ENCODE measurements at places on chromosomes 3 and 15.

GRCh38 chr3:188948281-188948996 is 223.3 kb upstream of the TPRG1 start:
- DNase-seq, result peak; percentile 12

- DNase-seq, result no peak
Observed at GRCh38 chr15:43920254-43920600, 93.4 kb downstream of the WDR76 start.

GRCh38 chr15:65551183-65551582 is 20.9 kb downstream of the HACD3 start:
- DNase-seq, result no peak

- DNase-seq, result peak; percentile 57
Observed at GRCh38 chr15:76206325-76206976, 104.8 kb downstream of the ETFA start.

DNA sequence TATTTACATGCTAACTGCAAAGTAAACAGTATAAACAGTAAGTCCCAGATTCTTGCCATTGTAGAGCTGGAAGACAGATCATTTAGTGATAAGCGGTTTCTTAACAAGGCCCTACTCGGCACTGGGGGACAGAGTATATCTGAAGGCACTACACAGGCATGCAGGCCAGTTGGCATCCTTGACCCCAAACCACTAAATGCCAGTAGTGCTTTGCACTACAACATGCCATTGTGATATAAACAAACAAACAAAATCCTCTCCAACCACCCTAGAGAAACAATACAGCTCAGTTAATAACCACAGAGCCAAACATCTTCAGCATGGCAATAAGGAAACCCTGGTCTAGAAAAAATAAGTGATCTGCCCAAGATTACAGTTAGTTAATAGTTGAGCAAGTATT is 5.3 kb downstream of the AQR start:
- DNase-seq, result no peak

- no peak for DNase-seq
Observed at GRCh38 chr3:99698932-99699331, 60.5 kb downstream of the COL8A1 start.

DNA sequence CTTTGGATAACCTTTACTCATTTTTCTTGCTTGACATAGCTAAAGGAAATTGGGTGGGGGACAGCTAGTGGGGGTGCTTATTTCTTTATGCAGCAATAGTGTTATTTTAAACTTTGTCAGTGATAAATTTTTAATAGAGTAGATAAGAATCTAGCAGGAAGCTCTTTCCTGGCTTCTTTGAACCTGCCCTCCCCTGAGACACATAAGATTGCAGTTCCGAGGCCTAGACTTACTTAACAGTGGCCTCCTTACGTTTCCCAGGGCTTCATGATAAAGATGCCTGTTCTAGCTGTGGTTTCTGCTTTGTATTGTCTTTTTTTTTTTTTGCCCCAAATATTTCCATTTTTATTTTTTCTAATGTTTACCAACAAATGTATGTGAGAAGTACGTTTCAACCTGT is 170.1 kb downstream of the VPS8 start:
- no peak for DNase-seq

DNA sequence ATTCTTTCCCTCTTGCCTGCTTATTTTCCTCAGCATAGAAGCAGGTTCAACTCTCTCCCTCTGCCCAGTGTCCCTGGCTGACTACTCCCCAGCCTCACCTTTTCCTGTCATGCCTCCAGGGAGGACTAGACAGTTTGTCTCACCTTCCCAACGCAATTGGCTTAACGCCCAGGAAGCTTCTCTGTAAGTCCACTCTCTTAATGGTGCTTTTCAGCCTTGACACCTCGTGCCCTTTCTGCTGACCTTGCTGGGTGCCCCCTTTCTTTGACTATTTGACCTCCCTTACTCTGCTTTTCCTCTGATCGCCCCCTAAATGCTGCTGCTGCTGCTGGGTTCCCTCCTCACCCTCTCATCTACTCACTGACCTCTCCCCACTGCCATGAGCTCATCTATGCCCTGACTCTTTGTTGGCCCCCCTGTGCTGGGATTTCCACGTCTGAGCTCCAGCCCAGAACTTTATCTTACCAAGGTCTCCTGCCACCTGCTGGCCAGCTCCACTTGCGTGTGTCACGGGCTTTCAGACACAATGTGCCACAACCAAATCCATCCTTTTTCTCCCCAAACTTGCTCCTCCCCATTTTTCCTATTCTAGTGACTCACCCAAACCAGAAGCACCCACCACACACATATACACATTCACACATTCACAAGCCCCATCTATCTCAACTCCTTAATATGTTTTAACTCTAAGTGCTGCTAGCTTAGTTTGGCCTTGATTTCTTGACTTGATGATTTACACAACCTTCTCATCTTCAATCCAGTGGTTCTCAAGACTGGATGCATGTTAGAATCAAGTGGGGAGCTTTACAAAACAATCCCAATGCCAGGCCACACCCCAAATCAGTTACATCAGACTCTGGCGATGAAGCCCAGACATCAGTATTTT is 16.6 kb downstream of the EPB42 start:
- peak; percentile 60 for DNase-seq

- no peak for DNase-seq
Observed at GRCh38 chr3:148077965-148078364, 619.7 kb upstream of the AGTR1 start.

GRCh38 chr3:41598402-41599126 is 363.3 kb downstream of the ULK4 start:
- no peak for DNase-seq

DNA sequence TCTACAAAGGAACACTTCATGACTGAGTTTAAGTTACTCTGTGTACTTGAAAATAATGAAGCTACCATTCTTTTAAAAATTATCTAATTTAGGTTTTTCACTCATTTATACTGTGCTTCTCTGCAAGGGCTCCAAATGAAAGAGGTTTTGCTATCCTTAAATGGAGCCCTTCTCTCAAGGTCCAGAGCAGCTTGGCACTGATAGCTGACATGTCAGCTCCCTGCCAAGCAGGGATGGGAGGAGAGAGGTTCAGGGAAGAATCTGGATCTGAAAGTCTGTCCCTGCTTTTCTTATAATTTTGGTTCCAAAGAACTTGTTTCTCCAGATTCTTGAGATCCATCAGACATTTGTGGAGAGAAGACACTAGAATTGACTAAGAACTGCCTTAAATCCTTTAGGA is 39.1 kb downstream of the MRPS11 start:
- no peak for DNase-seq

- DNase-seq, result no peak
Observed at GRCh38 chr15:101805605-101806345, 2.5 kb downstream of the OR4F6 start.

- DNase-seq, result no peak
Observed at GRCh38 chr15:81492331-81492968, 118.4 kb upstream of the TMC3 start.

- DNase-seq, result peak; percentile 9
Observed at GRCh38 chr3:171340434-171340833, 119.8 kb downstream of the TNIK start.

DNA sequence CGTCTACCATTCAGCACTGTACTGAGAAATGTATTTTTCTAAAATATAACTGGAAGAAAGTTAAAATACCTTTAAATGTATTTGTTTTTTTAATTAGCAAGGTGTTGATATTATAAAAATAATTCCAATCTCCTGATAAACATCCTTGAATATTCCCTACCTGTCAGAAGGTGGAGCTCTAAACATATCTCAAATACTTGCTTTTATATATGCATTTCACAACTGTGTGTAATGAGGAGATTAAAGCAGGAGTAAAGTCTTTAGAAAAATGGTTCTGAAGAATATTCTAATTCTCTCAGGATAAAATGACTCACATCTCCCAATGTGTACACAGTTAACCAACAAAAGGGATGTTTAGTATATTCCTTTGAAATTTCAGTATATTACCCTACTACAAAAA is 422.7 kb downstream of the PLCL2 start:
- DNase-seq, result peak; percentile 9

DNA sequence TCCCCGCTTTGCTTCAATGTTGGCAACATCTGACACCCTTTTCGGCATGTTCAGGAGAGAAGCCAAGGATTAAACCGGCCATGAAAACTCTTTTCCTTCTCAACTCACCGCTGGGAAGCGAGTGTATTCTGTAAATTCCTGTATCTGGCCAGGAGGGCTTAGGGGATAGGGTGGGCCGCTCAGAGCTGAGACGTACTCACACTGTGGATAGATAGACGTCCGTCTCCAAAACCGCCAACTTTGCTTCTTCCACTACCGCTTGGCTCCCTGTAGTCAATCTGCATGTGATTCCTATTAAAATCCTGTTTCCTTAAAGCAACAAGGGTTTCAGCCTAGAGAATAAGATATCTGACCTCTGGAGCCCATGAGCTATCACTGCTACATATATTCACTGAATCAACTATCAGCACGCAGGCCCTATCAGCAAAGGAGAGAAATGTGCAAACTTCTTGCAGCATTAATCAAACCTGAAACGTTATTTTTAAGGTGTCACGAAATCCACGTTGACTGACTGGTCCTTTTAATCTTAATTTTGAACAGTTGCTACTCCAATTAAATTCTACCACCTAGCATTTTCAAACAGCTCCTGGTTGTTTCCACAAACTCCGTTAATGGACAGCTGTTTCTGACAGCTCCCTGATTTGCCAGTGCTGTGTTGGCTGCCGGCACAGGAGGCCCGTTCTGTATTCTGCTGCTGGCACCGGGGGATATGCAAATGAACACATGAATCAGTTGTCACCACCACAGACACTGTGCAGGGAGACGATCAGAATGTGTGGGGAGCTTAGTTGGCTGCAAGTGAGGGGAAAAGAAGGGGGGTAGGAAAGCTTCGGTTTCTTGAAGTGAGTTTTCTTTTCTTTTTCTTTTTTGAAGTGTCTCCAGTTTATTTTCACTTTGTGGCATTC is 438.9 kb upstream of the ARRDC4 start:
- no peak for DNase-seq

DNA sequence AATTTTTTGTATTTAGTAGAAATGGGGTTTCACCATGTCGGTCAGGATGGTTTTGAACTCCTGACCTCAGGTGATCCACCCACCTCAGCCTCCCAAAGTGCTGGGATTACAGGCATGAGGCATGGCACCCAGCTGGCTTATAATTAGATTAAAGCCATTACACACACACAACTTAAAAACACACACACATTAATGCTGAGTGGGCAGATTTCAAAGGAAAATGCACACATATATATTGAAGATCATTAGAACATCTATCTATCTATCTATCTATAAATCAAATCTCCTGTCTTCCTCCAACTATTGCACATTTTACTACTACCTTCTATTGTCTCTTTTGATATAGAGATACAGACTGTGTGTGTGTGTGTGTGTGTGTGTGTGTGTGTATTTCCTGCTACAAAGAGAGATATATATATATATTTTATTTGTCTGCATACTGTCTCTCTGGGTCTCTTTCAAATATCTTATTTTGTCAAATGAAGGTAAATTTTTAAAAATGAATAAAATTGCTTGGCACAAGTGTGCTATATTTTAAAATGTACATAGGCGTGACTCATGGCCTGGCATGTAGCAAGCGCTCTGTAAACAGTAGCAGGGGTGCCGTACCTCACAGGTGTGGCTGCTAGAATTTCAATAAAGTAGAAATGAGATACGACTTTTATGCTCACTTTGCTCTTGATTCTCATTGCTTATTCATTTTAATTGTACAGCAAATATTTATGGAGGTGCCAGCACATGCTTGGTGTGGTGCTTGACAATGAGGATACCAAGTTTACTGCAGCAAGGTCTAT is 655.8 kb downstream of the AGBL1 start:
- DNase-seq, result peak; percentile 6

DNA sequence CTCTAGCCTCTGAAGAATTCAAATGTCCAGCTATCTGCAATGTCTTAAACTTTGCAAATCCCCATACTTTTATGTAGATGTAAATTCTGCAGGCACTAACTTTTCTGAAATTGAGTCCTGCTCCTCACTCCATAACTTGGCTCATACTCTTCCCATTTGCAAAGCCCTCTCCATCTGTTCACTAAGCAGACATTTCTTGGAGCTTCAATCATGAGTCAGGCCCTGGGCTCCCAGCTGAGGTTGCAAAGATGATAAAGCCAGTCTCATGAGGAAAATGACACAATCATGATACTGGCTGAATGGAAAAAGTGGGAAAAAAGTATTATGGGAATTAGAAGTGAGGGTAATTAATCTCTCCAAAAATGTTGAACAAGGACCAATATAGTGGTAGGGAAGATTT is 507.6 kb downstream of the NR2F2 start:
- DNase-seq, result no peak

- DNase-seq, result no peak
Observed at GRCh38 chr15:98422130-98422478, 226.2 kb upstream of the IGF1R start.

DNA sequence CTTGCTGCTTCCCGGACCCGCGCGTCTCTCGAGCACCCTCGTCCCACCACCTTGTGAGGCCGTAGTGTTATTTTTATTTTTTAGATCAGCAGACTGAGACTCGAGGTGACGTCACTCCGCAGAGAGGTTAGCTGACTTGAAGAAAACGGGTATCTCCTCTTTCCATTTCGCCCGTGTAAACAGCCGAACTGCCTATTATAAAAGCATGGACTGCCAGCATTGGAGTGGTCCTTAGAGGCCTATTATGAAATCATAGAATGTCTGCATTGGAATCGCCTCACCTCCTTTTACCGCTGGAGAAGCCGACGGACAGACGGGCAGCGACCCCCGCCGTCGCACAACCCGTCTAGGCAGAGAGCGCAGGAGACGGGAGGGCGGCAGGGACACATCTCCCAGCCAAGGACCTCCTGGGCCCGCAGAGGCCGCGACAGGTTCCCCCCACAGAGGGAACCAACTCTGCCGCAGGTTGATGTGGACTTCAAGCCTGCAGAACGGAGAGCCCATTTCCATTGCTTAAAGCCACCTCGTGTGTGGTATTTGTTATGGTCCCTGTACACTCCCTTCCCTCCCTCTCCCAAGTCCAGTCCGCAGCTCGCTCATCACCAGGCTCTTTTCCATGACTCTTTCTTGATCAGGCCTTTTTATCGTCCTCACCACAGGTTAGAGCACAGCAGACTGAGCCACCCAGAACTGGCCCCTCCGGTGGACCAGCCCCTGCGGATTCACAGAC is 540 bp upstream of the PPP1R2 start:
- DNase-seq, result no peak

DNA sequence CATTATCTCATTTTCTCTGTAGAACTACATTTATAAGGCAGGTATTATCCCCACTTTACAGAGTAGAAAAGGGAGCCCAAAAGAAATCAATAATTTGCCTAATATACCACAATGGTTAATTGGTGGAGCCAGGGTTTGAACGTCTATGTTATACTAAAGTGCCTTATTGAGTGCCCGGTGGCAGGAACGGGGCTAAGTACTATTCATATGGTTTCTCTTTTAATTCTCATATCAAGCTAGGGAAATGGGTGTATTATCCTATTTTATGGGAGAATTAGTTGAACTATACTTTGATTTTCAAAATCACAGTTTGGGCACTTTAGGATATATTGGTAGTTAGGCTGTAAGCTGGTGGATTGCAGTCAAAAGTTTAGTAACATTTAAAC is 1.5 kb downstream of the CEP97 start:
- DNase-seq, result no peak

- DNase-seq, result no peak
Observed at GRCh38 chr15:87609474-87609873, 647.1 kb downstream of the NTRK3 start.

GRCh38 chr3:43366885-43367284 is 80.5 kb downstream of the SNRK start:
- no peak for DNase-seq
